ENCODE measurements at places on chromosomes 5 and 9.

- no peak for DNase-seq
Measured at GRCh38 chr9:127165116-127165515, 42.7 kb upstream of the ANGPTL2 start.

GRCh38 chr9:18666348-18666747 is 192.4 kb downstream of the ADAMTSL1 start:
- DNase-seq, result no peak

GRCh38 chr9:122212473-122213004 is 16.2 kb downstream of the LHX6 start:
- no peak for DNase-seq

DNA sequence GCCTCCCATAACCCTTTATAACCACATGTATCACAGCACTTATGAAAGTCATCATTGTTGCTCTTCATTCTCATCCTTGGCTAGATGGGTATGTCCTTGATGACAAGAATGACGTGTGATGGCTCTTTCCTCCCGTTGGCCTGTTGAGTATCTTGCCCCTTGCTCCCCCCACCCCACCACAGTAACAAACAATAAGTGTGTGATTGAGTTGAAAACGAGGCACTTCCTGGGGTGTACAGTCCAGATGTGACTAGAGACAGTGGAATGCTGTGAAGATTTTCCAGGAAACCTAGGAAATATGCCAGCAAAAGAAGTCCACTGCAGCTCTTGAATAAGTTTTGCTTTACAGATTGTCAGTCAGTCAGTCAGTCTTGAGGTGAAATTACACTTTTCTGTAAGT is 262.5 kb downstream of the ELAVL2 start:
- DNase-seq, result no peak

- DNase-seq, result no peak
Measured at GRCh38 chr5:56987171-56987570, 35.2 kb upstream of the MIER3 start.

DNA sequence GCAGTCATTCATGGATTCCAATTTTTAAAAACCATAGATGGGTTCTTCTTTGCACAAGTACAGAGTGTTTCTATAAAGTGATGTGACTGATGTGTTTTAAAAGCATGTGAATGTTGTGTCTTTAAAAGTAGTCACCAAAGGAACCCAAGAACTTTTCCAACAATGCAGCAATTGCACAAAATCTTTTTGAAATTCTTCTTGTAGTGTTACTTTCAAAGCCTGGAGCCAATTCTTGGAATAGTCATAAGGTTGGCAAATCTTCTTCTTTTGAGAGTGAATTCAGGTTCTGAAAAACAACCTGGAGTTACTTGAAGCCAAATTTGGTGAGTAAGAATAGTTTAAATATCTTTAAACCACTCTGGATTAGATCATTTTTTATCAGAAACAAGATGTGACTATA is 10.5 kb downstream of the GRAMD2B start:
- no peak for DNase-seq

DNA sequence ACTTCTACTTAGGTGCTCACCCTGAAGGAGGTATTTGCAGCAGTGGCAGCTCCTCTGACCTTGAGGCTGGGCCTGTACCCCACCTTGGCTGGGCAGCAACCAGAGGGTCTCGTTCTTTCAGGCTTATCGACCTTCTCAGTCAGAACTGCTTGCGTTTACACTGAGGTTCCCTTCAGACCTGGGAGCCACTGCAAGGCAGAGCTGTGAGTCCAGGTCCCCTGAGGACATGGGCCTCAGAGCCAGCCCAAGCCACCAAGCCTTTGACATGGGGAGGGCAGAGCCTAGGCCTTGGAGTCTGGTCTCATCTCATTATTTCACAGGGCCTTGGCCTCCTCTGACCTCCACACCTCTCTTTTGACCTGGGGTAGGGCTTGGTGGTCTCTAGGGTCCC is 13.7 kb downstream of the ACSL6 start:
- no peak for DNase-seq

GRCh38 chr5:153551537-153552079 is 61.1 kb downstream of the GRIA1 start:
- DNase-seq, result no peak

DNA sequence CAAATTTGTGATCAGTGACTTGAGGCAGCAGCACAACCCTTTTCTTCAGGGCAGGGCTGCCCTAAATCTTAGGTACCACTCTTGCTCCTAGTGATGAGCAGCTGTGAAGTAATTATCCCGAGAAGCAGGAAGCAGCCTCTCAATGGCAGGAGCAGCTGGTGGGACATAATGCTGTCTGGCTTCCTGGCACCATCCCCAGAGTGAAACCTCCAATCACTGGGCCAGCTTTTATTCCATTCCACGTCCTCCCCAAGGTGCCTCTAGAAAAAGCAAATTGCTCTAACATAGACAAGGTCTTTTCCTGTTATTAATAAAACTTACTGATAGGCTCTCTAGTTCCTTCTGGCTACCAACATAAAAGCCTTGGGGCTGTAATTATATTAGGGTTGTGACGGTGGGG is 154.0 kb downstream of the FRMD3 start:
- DNase-seq, result no peak

- DNase-seq, result no peak
Measured at GRCh38 chr5:146697211-146697610, 181.2 kb upstream of the GPR151 start.

DNA sequence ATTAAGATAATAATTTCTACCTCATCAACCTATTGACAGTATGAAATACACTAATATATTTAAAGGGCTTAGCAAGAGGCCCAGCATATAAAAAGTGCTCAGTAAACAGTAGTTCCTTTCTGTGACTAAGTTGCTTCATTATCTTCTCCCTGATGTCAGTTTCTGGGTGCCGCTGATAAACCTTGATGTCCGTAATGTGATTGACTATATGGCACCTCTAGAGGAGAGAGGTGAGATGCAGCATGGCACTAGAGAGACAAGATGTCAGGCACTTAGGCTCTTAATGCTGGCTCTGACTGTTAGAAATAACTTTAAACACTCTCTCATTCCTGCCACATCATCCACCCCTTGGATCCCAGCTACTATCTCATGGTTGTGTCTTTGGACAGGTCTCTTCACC is 455.9 kb upstream of the KLF4 start:
- DNase-seq, result no peak

- DNase-seq, result no peak
Measured at GRCh38 chr9:90505695-90506094, 136.9 kb downstream of the DIRAS2 start.

GRCh38 chr9:130348881-130349280 is 83.3 kb downstream of the HMCN2 start:
- DNase-seq, result no peak

DNA sequence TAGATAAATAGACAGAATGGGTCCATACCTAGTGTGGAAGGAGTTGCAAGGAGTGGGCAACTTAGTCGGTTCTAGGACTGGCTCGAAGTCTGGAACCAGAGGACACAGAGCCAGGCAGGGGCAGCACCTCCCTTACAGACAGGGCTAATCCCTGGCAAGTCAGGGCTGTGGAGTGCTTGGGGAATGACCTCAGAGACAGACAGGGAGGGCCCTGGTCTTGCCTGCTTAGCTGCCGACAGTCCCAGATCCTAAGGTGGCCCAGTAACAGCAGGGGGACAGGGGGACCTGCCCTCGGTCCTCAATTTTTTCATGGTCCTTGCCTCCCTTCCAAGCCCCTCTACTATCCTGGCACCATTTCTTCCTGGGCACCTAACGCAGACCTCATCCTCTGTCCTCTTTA is 222.4 kb upstream of the TNC start:
- no peak for DNase-seq

- no peak for DNase-seq
Measured at GRCh38 chr5:73454379-73455036, 5.9 kb upstream of the FOXD1 start.
